T-helper 17 cell (primary cell): ENCODE measurements at places on chromosomes 6 and 20. TPM values are rescaled to one million over a fixed set of nuclear protein-coding genes. Genes with fewer than 3 reads are reported as not detected.

DNA sequence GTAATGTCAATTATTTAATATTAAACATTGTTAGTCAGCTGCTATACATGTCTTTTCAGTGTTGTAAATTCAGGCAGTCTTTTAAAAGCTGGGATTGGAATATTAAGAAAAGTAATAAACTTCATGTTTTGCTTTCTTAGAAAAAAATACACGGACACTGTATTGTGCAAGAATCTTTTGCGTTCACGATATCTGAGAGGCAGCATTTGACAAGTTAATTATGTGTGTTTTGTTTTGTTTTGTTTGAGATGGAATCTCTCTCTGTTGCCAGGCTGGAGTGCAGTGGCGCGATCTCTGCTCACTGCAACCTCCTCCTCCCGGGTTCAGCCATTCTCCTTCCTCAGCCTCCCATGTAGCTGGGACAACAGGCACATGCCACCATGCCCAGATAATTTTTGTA, 1661.3 kb downstream of the HACE1 start:
- H3K4me3 ChIP-seq = no peak overlapping the region
- H3K4me1 ChIP-seq = no peaks in the 10 kb centered on the region
- no peaks in the 10 kb centered on the region for H3K27me3 ChIP-seq
- H3K27ac ChIP-seq = no peak overlapping the region

DNA sequence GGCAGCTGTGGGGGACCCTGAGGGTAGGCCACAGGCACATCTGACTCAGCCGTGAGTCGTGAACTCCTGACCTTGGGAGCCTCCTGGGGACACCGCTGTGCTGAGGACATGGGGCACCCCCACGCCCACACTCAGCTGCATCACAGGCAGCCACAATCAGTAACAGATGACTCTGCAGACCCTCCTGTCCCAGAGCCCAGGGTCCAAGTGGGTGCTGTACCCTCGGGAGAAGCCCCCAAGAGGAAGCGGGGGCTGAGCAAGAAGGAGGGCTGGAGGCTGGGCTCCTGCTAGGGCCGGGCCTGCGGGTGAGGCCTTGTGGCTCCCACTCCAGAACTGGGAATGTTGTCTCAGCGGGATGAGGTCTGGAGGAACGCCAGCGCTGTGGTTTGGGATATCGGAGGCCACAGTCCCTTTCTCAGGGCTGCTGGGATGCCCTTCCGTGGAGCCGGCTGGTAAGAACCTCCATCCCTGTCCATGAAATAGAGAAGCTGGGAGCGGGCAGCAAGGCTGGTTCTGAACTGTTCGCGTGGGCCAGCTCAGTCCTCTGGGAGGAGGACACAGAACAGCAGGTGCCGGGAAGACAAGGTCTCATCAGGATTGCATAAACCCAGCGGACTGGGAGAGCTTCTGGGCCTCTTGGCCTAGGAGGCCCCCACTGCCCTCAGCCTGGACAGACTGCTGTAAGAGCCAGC, 3.1 kb upstream of the LAMA5 start:
- DNase-seq = no peak
- no peak overlapping the region for H3K27ac ChIP-seq
- peaks cover 4% of the 10 kb centered on the region for H3K36me3 ChIP-seq
- H3K4me1 ChIP-seq = peaks cover 11% of the 10 kb centered on the region
- peaks cover 27% of the 10 kb centered on the region for H3K27me3 ChIP-seq
- no peak overlapping the region for H3K4me3 ChIP-seq

DNA sequence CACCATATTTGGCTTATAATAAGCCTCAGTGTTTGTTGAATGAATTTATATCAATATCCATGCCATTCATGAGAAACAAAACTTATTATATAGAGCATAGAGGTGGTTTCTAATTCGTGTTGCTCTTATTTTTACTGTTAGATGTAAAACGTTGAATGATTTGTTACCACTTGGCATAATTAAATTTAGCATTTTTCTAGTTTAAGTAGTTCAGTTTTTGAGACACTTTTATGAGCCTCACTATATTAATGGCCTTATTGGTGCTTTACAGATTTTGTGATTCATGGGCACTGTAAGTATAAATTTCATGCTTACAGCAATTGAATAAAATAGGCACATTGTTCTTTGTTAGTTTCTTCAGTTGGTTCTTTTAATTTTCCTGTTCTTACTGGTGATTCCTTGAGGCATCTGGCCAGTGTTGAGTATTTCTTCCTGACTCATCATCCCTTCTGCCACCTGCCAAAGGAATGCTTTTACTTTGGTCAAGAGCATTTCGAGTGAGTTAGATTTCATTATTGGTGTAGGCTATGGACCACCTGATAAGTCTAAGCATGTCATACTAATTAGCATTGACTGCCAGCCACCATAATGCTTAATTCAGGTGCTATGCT, 34.8 kb downstream of the CDKAL1 start:
- no peak overlapping the region for H3K4me3 ChIP-seq
- H3K36me3 ChIP-seq = peaks cover 3% of the 10 kb centered on the region
- no peaks in the 10 kb centered on the region for H3K27me3 ChIP-seq
- no peak overlapping the region for H3K27ac ChIP-seq

DNA sequence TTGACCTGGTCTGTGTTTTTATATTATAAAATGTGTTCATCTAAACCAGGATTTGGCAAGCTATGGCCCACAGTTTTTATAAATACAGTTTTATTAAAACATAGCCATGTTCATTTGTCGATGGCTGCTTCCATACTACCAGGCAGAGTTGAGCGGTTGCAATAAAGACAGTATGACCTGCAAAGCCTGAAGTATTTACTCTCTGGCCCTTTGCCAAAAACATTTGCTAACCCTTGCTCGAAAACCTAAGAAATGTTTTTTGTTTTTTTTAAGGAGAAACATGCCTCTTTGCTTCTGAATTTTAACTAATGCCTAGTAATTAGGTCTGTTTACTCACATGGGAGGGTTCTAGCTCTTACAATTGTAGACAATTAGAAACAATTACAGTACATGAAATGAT, 67.4 kb upstream of the SMIM28 start:
- no peak overlapping the region for H3K27ac ChIP-seq
- no peak overlapping the region for H3K4me3 ChIP-seq
- peaks cover 3% of the 10 kb centered on the region for H3K27me3 ChIP-seq
- H3K36me3 ChIP-seq = no peaks in the 10 kb centered on the region

- H3K4me1 ChIP-seq = peaks cover 2% of the 10 kb centered on the region
- H3K36me3 ChIP-seq = peaks cover 3% of the 10 kb centered on the region
- H3K27ac ChIP-seq = no peak overlapping the region
- no peak for DNase-seq
- H3K4me3 ChIP-seq = no peak overlapping the region
- no peaks in the 10 kb centered on the region for H3K27me3 ChIP-seq
Observed at GRCh38 chr6:129542705-129543104, 167.3 kb downstream of the ARHGAP18 start.

DNA sequence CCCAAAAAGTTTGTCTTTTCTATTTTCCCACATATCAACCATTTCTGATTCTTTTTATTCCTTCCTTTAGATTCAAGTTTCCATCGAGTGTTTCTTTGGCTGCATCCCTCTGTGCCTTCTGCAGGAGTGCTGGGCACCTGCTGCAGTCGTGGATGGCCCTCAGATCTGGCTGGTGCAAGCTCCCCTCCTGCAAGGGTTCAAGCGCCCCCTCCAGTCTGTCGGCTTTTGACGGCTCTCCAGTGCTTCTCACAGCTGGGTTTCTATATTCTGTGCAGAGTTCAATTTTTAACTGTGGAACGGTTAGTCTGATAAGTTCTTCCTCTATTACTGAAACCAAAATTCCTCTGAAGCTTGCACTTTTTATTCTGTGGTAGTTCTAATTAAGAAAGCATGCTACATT, 132.1 kb downstream of the HUS1B start:
- no peak overlapping the region for H3K4me3 ChIP-seq
- H3K27me3 ChIP-seq = no peaks in the 10 kb centered on the region
- no peak for DNase-seq
- H3K27ac ChIP-seq = peak overlapping the region; percentile 60
- H3K4me1 ChIP-seq = peaks cover 13% of the 10 kb centered on the region

- H3K4me1 ChIP-seq = peaks cover 48% of the 10 kb centered on the region
- H3K27me3 ChIP-seq = no peaks in the 10 kb centered on the region
- H3K27ac ChIP-seq = peak overlapping the region; percentile 89
Observed at GRCh38 chr6:12083763-12084162, 71.7 kb downstream of the HIVEP1 start.

The NR2E1 gene
- total RNA-seq = not detected
